ENCODE measurements at places on chromosomes 5 and 9. TPM values are rescaled to one million over a fixed set of nuclear protein-coding genes. Genes with fewer than 3 reads are reported as not detected.

- no peak for DNase-seq
Observed at GRCh38 chr9:93110311-93110855, 14.4 kb downstream of the CARD19 start.

- DNase-seq = no peak
Observed at GRCh38 chr5:113195771-113196170, 219.2 kb downstream of the DCP2 start.

- no peak for DNase-seq
Observed at GRCh38 chr5:32330126-32330971, 17.6 kb upstream of the MTMR12 start.

- DNase-seq = no peak
Observed at GRCh38 chr5:143356855-143357583, 46.5 kb downstream of the NR3C1 start.

DNA sequence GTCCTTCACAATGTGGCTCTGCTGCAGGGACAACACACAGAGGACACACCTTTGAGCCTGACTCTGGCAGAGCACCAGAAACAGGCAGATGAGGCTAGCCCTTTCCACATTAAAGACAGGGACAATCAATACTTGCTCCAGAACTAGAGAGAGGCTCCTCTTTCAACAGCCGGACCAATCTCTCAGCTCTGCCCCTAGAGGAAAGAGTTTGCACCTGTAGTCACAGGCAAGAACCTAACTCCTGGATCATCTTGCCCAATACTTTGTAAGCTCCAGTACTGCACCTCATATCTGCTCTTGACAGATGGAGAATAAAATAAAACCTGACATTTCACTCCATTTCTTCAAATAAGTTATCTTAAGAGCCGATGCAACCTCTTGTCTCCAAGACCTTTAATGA lies 52.1 kb downstream of the EPB41L4A start:
- no peak for DNase-seq

FRMPD1 gene
- 1.0 TPM for polyA plus RNA-seq

DNA sequence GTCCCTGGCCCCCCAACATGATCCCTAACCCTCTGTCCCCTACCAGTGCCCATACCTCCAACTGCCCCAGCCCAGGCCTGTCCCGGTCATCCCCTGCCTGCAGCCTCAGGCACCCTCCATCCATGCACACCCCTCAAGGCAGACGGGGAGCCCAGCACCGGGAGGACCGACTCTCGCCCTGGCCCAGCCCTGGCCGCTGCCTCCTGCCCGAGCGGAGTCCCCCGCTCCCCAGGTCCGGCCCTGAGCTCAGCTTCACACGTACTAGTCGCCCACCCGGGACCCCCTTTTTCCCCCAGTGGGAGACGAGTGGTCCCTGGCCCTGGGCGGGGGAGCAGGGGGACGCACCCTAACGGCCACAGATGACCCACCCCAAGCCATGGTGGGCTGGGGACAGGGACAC lies 49.0 kb upstream of the UBAC1 start:
- DNase-seq = no peak

DNA sequence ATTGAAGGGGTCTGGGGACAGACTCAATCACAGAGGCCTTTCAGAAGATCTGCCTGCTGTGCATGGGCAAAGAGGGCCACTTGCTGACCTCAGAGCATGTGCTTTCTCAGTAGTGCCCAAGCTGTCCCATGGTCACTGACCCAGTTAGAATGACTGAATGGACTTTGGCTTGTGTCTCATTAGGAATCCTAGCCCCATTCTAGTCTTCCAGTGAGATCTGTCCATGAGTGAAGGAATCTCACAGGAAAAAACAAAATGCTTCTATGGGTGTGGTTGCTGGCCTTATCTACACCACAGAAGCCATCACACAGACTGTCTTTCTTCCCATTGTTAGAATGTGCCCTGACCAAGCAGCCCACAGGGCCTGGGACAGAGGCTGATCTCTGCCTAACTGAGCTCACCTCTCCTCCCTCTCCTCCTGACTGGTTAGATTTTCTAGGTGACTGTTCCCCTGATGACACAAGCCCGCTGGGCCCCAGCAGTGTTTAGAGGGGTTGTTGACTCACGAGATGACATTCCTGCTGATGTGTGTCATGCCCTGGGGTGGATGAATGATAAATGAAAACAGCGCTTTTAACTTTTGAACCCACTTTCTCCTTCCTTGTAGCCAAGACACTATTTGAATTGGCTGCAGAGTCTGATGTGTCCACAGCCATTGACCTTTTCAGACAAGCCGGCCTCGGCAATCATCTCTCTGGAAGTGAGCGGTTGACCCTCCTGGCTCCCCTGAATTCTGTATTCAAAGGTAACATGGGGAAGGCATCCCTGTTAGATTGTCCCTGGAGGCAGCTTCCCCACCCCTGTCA lies 24.8 kb downstream of the TGFBI start:
- DNase-seq = no peak

- no peak for DNase-seq
Observed at GRCh38 chr5:40309851-40310250, 369.9 kb upstream of the PTGER4 start.

LHX3 gene
- polyA plus RNA-seq = not detected

DNA sequence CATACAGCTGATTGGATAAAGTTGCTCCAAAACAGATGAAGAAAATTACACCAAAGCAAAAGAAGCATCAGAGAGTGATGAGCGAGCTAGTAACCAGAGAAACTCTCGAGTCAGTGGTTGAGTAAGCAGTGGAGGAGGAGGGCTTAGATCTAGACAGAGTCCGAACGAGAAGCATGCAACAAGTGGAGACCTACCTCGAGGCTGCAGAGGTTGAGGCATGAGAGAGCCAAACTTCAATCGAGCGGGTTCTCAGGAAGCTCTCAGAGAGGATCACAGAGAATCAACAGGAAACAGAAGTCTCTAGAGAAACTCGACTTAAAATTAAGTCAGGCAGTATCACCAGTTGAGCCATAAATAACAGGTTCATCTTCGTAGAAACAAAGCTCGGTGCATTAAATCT lies 6.1 kb downstream of the RUSC2 start:
- DNase-seq = no peak

TAF1L gene
- polyA plus RNA-seq = 0.10 TPM

DNA sequence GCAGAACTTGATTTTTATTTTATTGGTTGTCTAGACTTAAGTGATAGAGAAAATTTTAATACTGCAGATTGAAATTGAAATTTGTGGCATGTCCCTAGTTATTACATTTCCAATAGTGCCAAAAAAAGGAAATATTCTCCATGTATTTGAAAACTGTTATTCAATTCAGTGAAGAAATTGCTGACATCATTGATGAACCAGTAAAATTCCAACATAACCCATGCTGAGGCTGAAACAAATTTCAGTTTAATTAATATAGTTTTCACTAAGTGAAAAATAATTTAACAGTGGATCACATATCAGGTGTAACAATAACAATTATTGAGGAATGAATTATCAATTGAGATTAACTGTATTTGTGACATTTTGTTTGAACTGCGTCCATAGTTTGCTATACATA lies 38.7 kb downstream of the LURAP1L start:
- no peak for DNase-seq

FAT2 gene
- 9.4 TPM for polyA plus RNA-seq

SLC45A2 gene
- 1.0 TPM for polyA plus RNA-seq

- DNase-seq = no peak
Observed at GRCh38 chr9:108331596-108331995, 524.2 kb downstream of the ACTL7B start.

RNF183 gene
- polyA plus RNA-seq = 5.1 TPM
